ENCODE measurements at places on chromosomes 5 and 9. TPM values are rescaled to one million over a fixed set of nuclear protein-coding genes. Genes with fewer than 3 reads are reported as not detected.

- ATAC-seq = no peak
These were observed 560.7 kb downstream of the PSAT1 start for GRCh38 chr9:78857373-78858225.

GRCh38 chr9:13122756-13123369 is 156.6 kb downstream of the MPDZ start:
- no peak for ATAC-seq

SLC22A4 gene
- total RNA-seq = 0.28 TPM

TRIM52 gene
- 2.7 TPM for total RNA-seq
